Fibroblast of skin of right quadriceps (primary cell): ENCODE measurements at places on chromosomes 13 and 19.

DNA sequence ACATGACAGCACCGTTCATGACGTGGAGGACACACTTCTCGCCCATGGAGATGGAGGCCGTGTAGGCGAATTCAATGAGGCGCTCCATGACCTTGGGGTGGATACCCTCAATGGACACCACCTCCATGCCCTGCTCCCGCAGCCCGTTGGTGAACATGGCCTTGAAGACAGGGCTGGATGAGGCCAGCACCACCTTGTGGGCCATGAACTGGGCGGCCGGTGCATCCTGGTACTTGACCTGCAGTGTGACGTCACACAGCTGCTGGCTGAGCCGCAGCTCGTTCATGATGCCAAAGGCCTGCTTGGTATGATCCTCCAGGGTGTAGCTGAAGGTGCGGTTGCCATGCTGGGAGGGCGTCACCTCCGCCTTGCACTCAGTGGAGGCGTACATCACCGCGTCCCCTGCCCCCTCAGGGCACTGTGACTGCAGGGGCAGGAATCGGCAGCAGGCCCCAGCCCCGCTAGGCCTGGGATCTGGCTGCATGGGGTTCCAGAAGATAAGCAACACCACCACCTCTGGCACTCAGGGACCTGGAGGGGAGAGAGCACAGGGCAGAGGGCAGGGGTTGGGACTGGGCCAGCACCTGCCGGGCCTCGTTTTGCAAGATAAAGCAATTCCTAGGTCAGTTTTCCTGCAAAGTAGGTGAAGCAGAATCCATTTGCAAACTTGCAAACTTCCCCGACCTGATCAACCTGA lies 3.5 kb downstream of the KEAP1 start:
- no peak for DNase-seq

DNA sequence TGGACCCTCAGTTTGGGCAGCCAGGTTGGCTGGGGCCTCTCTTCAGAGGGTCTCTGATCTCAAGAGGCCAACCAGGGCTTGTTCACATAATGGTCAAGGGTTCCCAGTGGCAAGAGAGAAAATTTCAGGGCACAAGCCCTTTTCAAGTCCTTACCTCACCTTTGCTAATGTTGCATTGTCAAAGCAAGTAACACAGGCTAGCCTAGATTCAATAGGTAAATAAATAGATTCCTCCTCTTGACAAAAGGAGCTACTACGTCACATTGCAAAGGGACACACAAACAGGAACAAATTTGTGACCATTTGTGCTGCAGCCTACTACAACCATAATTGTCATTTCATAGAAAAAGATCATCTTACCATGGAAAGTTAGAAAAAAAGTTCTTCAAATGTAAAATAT lies 33.9 kb upstream of the FRY start:
- DNase-seq, result no peak

GRCh38 chr13:27421101-27421871 lies 3.1 kb upstream of the GTF3A start:
- no peak for DNase-seq

- no peak for DNase-seq
Observed at GRCh38 chr13:40651866-40652587, 14.4 kb downstream of the FOXO1 start.
